ENCODE measurements at places on chromosomes 13 and 19. TPM values are rescaled to one million over a fixed set of nuclear protein-coding genes. Genes with fewer than 3 reads are reported as not detected.

DNA sequence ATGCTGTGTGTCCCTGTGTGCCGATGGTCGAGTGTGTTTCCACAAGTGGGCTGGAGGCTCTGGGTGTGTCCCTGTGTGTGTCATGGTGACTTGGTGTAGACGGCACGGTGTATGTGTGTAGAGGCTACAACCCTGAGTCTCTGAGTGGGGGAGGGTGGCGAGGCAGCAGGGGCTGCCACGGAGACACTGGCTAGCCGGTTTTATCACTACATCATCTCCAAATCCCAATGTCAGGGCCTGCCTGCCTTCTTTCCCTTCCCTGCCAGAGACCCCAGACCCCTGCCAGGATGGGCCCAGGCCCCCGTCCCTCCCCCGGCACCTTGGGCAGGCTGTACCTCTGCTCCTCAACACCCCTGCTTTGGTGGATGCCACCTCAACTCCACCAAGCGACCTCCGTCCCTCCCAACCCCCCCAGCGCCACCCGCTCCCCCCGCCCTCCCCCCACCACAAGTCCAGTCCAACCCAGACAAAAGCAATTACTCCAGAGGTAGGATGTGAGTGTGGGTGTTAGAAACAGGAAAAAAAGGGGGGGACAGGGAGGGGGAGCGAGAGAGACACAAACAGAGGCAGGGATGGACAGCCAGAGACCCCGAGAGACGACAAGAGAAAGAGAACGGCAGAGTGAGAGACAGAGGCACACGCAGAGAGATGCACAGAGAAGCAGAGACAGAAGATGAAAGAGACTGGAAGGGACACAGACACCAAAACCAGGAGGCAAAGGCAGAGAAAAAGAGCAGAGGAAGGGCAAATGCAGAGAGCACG lies 21.6 kb upstream of the POU2F2 start:
- no peak for DNase-seq

DNA sequence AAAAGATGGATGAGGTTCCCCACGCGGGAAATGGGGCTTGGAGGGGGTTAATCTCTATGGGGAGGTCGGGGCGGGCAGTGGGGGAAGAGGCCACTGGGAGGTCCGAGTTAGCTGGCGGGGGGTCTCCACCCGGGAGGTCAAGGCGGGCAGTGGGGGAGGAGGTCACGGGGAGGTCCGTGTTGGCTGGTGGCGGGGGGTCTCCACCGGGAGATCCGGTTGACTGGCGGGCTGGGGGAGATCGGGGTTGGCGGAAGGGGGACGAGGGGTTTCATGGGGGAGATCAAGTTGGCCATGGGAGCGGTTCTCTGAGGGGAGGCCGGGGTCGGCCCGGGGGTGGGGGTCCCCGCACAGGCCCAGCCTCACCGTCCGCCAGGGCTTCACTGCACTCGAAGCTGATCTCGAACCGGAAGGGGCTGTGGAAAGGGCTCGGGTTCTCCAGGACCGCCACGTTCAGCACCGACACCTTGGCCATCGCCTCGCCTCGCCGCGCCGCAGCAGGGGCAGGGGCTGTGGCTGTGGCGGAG lies 342 bp downstream of the ASF1B start:
- no peak for DNase-seq

- DNase-seq = no peak
Measured at GRCh38 chr19:35913589-35913988, 5.5 kb upstream of the TYROBP start.

DNA sequence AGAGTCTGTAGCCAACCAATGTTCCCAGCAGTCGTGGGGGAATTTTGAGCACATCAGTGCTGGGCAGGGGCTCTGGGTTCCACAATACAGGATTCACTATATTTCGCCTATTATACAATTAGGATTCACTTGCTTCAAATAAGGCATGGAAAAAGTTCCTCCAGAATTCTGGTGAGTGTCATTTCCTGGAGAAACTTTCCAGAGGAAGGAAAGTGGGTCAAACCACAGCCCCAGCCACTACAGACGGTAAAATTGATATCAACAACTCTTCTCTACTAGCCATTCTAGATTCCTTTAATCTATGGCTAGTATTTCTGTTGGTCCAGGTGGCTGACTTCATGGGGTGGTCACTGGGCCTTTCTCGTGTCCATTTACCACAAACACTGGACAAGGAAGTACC lies 10.5 kb downstream of the MYCBP2 start:
- DNase-seq = no peak

GRCh38 chr19:1813192-1814182 lies 1.4 kb upstream of the ATP8B3 start:
- no peak for DNase-seq

The SMIM44 gene
- not detected for total RNA-seq
